ENCODE measurements at places on chromosomes 12 and 14.

DNA sequence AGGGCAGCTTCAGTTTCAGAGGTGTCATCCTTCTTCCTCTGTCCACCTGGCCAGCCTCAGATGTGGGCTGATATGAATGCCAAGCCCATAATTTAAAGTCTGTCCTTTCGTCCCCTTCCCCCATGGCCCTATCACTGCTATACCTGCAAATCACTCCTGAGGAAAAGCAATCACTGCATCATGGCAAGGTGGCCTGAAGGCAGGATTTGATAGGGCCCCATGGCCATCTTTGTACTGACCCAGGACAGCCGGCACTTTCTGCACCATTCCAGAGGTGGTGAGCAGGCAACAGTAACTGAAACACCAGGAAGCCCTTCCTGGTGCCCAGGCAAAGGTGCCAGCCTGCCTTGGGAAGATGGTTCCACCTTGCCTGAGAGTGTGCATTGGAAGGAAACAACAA, 60.8 kb downstream of the ANO2 start:
- no peak for DNase-seq

- no peak for DNase-seq
Observed at GRCh38 chr14:99035712-99036610, 236.0 kb downstream of the BCL11B start.

GRCh38 chr12:116642106-116642505, 82.9 kb downstream of the MAP1LC3B2 start:
- no peak for DNase-seq

DNA sequence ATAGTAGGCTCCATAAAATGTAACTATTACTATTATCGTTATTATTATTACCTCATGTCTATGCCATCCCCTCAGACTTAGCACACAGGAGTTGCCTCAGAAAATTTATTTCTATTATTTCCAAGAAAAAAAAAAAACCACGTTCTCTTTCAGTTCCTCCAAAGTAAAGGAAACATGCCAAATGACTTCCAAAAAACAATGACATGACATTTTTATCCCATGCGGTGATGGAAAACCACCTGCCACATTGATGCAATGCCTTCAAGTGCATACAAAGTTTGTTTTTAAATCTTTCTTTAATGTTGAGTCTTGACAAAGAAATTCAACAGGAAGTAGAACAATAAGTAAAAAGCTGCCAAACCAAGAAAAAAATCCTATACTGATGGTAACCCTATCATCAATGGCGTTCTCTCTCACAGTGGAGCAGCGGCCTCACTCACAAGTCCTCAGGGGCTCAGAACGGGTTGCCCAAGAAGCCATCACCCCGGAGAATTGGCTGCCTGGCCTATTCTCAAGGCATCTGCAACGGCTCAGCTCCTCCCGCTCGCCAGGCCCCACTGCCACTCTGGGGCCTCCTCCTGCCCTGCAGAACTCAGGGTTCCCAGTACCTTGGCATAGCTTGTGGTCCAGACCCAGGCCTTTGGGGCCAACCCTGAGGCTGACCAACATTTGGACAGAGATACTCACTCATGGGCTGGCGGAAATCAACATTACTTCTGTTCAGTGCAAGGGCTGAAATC, 51.9 kb downstream of the SERPINA3 start:
- no peak for DNase-seq

- DNase-seq: no peak
Observed at GRCh38 chr12:6824085-6824775, 2.6 kb downstream of the GPR162 start.

GRCh38 chr12:77630344-77630743, 200.3 kb upstream of the NAV3 start:
- DNase-seq: no peak

DNA sequence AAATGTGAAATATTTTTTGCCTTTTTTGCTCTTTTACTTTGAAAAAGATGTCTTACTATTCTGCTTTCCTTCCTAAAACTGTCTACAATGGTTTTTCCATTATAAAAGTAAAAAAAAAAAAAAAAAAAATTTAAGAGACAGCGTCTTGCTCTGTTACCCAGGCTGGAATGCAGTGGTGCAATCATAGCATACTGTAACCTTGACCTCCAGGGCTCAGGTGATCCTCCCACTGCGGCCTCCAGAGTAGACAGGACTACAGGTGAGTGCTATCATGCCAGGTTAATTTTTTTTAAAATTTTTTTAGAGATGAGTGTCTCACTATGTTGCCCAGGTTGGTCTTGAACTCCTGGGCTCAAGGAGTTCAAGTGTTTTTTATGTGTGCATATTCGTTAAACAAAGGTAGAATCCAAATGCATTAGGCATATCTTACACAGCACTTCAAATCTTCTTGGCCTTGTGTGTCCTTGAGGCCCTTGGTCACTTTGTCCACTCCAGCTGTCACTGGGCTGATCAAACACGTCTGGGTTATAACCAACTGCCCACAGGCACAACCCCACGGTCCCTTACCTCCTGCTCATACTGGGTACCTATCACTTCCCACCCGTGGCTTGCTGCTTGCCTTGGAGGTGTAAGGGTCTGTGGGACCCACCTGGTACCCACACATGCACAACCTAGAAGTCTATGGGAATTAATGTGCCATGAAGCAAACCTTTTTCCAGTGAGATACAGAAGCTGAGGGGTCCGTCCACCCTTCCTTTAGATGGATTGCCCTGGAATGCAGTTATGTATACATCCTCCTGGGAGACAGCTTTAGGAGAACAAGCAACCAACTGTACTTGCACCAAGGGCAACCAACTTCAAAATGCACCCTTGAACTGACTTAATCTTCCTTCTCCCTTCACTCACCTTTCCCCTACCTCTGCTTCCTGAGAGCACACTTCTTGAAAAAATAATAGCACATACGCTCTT, 12.8 kb downstream of the RAD52 start:
- no peak for DNase-seq
